Psoas muscle (tissue), 8 donors: ENCODE measurements at places on chromosomes 6 and 20. TPM values are rescaled to one million over a fixed set of nuclear protein-coding genes. Genes with fewer than 3 reads are reported as not detected.

GRCh38 chr6:143128681-143129015 lies 68.0 kb downstream of the AIG1 start:
- DNase-seq: no peak

The SNPH gene
- total RNA-seq: 6.8 TPM

DNA sequence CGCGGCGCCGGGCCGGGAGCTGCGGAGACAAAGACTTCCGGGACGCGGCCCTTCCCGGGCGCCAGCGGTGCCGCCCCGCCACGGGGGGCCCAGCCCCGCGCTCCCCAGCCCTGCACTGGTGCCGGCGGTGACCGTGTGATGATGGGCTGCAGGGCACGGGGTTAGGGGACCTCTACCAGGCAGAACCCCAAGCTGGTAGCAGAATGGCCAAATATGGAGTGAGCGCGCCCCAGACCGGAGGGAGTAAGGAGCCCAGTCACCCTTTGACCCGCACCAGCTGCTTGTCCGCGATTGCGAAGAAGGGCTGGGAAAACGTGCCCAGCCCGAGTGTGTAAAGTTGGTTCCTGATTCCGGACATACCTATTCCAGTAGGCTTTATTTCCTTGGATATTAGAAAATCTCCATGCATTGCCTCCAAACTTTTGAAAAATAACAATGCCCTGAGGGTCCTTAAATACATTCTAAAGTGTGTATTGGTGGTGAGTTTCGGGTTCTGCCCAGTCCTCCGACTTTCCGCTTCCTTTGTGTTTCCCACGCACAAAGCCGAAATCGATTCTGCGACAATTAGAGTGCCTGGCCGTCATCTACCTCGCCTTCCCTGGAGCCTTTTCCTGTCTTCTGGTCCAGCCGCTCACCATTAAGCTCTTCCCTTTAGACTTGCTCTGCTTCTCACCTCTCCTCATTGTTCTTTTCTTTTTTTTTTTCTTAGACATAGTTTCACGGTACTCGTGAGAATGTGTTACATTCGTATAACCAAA lies 1.1 kb downstream of the ABRACL start:
- peak; percentile 61 for DNase-seq

GRCh38 chr6:105892577-105893262 lies 193.4 kb upstream of the PRDM1 start:
- no peak for DNase-seq

- no peak for DNase-seq
Observed at GRCh38 chr6:143213859-143214376, 153.2 kb downstream of the AIG1 start.

GRCh38 chr6:119895626-119896025 lies 546.1 kb upstream of the MAN1A1 start:
- no peak for DNase-seq

DNA sequence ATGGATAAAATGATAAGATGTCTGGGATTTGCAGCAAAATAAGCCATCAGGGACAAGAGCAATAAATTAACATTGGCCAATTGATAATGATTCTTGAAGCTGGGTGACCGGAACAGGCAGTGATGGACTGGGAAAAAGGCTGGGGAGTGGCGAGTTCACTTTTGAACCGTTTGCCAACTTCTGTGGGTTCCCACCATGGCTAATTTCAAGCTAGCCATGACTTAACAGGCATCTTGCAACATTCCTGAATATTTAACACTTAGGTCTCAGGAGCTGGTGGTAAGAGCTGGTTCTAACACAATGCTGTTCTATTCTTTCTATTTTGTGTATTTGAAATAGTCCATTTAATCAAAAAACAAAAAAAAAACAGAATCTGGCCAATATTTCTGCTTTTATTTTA lies 37.6 kb upstream of the CD83 start:
- no peak for DNase-seq
